ENCODE measurements at places on chromosomes 7 and 10.
A peak's percentile ranks its signal among the peaks of the same experiment; 100 is the strongest.

GRCh38 chr7:29194594-29195427, at the start of gene CHN2:
CHN2 (plus strand) TSS chr7:29194775.
- DNase-seq: no peak

GRCh38 chr7:69002416-69002815, 595.9 kb upstream of the AUTS2 start:
- peak; percentile 87 for DNase-seq

DNA sequence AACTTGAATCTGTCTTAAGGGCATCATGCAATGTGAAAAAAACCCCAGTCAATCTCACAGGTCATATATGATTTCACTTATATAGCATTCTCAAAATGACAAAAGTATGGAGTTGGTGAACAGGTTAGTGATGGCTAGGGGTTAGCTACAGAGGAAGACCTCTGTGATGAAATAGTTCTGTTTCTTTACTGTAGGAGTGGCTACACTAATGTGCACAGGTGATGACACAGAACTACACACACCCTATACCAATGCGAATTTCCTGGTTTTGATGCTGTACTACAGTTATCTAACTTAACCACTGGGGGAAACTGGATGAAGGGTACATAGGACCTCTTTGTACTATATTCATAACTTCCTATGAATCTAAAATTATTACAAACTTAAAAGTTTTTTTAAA, 541.8 kb downstream of the PARD3 start:
- no peak for DNase-seq

GRCh38 chr7:55431898-55432297, 66.8 kb downstream of the LANCL2 start:
- no peak for DNase-seq

- peak; percentile 85 for DNase-seq
Measured at GRCh38 chr10:99854860-99855259, 72.4 kb downstream of the ABCC2 start.

GRCh38 chr10:85924382-85925102, 442.1 kb downstream of the GRID1 start:
- no peak for DNase-seq

GRCh38 chr10:71972746-71973695, 8.8 kb downstream of the CHST3 start:
- no peak for DNase-seq

DNA sequence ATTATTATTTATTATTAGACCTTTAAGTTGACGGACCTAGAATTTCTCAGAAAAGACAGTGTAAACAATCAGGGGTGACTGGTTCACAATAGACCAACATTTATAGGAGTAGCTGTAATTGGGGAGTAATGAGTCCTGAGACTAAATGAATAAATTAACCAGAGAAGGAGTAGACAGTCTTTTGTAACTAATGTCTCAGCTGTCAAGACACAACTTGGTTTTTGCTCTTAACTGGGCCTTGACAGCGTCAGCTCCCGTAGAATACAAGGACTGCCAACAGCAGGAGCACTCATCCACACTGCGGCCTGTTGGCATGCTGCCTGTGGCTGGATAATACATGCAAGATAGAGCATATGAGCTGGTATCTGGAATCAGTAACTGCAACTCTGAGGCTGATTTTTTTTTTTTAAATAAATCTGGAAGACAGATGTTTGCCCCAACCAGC, 123.9 kb downstream of the CACNA2D1 start:
- peak; percentile 92 for DNase-seq

GRCh38 chr10:44879531-44879899, 31.6 kb upstream of the TMEM72 start:
- no peak for DNase-seq

Data from AG10803 (cell line).